AG04450 (cell line): ENCODE measurements at places on chromosomes 2 and 18.

GRCh38 chr2:119349289-119349688 is 17.3 kb downstream of the C2orf76 start:
- no peak for DNase-seq

DNA sequence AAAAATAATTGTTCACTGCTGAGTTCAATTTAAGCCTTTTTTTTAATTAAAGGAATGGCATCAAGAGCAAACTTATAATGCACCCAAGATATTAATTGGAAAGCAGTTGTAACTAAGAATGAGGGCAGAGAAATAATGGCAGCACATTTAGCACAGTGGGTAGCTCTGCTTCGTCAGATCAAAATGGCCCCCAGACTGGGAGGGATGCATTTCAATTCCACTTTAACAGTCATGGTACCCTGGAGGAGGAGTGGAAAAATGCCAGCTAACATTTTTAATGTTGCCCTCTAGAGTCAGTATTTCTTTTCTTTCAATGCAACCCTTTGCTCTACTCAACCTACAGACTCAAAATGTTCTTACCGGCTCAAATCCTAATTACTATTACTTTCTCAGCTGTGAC is 504.8 kb upstream of the SETBP1 start:
- DNase-seq: no peak

DNA sequence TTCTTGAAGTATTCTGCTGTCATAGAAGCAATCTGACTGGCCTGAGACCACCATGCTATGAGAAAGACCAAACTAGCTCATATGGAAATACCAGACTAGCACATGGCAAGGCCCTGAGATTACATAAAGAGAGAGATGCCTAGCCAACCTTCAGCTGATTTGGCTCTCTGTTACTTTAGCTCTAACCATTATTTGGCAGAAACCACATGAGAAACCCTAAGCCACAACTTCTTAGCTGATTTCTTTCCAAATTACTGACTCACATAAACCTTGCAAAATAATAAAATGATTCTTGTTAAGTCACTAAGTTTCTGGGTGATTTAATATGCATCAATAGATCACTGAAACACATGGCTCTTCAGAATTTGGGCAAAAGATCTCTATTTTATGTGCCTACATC is 295.0 kb upstream of the ZNF521 start:
- peak; percentile 16 for DNase-seq

GRCh38 chr18:21672521-21673267 is 31.9 kb downstream of the ABHD3 start:
- DNase-seq: no peak

- no peak for DNase-seq
Measured at GRCh38 chr2:99613980-99614379, 124.2 kb upstream of the REV1 start.

DNA sequence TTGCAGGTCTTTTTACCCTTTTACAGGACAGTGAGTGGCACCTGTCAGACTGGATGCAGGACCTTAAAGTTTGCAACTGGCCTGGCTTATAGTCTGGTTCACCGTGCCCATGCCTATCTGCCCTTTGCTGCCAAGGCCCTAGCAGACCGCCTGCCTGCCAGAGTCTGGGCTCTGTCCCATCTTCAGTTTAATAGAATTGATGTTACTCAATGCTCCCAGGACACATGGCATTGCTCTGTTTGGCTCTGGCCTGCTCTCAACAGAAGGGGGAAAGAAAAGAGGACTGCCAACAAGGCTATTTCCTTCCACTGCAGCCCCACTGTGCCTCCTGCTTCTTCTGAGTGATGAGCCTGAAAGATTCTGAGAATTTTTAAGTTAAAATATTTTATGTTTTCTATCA is 25.6 kb upstream of the TMEM178A start:
- no peak for DNase-seq

DNA sequence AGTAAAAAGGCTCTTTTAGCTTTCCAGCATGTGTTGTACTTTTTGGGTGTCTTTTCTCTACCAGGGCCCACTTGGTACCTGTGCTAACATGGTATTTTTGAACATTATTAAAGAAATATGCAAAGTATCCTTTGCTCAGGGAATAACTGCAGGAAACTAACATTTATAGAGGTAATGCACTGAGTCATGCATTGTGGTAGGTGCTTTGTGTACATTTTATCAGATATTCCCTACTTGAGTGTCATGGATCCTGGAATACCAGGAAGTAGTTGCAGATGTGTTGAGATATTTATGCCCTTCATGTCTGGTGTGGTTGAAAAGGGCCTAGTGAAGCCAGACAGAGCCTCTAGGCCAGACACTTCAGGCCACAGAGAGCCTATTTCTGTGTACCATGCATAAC is 215.5 kb upstream of the CYRIA start:
- no peak for DNase-seq

GRCh38 chr2:11121099-11121822 is 34.0 kb upstream of the SLC66A3 start:
- DNase-seq: no peak

- DNase-seq: no peak
Measured at GRCh38 chr2:178767094-178768060, 39.8 kb downstream of the TTN start.

GRCh38 chr2:202432776-202433175 is 56.6 kb downstream of the BMPR2 start:
- no peak for DNase-seq
